ENCODE measurements at places on chromosomes 7 and 10.

GRCh38 chr10:82190432-82191260 lies 315.7 kb downstream of the NRG3 start:
- DNase-seq, result no peak

GRCh38 chr7:130822642-130823041 lies 88.6 kb upstream of the KLF14 start:
- no peak for DNase-seq

DNA sequence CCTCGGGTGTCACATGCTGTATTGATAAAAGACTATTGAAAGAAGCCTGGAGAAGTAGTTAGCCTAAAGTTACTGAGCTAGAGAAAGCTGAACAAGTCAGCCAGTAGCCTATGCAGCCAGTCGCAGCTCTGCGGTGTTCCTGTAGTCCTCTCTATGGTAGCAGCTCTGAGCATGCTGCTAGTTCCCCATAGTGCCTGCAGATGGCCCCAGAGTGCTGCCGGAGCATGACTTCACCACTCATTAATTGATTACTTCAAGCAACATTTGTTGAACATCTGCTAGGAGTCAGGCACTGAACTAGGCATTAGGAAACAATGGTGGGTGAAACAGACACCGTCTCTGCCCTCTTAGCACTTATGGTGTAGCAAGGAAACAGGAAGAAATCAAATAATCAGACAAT lies 422.7 kb downstream of the SORCS3 start:
- peak; percentile 67 for DNase-seq

DNA sequence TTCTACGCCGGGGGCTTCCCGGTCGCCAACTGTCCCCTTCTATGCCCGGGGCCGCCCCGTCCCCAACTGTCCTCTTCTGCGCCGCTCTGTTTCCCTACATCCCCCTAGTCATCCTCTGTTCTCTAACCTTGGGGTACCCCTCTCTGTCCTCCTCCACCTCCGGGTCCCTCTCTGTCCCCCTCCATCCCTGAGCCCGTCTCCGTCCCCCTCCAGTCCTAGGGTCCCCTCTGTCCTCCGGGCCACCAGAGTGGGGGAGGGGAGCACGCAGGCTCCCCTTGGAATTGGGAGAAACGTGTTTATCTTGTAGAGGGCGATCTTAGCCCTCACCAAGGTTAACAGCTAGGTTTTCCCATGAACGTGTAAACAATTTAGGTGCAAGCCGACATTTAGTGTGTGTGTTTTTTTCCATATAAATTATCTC lies 852 bp upstream of the KLF6 start:
- peak; percentile 18 for DNase-seq

DNA sequence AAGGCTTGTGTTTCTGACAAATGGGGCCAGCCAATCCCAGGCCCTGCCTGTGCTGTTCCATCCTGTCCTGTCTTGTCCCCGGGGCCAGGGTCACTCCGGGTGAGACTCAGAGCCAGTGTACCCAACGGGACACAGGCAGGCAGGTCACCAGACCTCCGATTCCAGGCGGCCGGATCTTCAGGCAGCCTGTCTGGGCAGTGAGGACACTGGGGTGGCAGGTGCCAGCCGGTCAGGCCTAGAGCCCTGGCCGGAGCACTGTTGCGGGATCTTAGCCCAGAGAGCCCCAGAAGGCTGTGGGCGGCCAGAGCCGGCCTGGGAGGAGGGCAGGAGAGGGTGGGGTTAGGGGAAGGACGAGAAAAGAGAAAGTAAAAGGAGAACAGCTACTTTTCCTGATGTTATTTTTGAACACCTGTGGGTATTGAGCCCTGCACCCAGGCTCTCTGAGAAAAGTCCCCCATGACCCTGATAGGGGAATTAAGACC lies 134.3 kb upstream of the TNRC18 start:
- DNase-seq, result no peak

DNA sequence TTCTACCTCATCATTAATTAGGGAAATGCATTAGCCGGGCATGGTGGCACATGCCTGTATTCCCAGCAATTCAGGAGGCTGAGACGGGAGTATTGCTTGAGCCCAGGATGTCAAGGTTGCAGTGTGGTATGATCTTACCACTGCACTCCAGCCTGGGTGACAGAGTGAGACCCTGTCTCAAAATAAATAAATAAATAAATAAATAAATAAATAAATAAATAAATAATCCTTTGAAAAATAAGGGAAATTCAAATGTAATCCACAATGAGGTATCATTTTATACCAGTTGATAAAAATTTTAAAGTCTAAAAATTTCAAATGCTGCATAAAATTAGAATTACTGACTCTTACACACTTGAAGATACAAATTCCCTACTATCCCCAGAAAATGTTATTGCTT lies 334.3 kb downstream of the ADK start:
- no peak for DNase-seq

GRCh38 chr7:127850195-127850594 lies 181.0 kb downstream of the LRRC4 start:
- no peak for DNase-seq

GRCh38 chr10:20415684-20416083 lies 481.4 kb downstream of the NEBL start:
- DNase-seq, result no peak

DNA sequence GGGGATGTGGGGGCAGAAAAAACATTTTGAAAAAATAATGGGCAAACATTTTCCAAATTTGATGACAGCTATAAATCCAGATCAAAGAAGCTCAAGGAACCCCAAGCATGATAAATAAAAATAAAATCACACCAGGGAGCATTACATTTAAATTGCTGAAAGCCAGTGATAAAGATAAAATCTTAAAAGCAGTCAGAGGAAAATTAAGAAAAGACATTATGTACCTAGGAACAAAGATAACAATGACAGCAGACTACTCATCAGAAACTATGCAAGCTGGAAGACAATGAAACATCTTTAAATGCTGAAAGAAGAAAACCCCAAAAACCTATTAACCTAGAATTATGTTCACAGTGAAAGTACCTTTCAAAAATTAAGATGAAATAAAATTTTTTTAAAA lies 23.3 kb downstream of the NEUROG3 start:
- DNase-seq, result no peak

- no peak for DNase-seq
Measured at GRCh38 chr10:28317760-28318159, 14.9 kb upstream of the MPP7 start.

DNA sequence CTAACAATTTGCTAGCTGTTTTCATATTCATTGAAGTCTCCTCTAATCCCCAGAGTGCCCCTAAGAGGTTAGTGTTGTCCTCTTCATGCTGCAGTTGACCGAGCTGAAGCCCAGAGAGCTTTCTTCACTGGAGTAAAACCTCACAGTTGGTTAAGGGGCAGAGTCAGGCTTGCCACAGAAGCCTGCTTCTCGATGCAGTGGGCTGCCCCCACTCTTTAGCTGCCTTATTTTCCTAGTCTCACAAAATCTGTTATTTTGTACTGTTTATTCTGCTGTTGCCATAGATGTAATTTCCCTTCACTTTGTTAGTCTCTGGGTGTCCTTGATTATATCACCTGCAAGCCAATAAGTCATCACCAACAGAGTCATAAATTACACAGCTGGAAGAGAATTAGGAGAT lies 56.3 kb upstream of the ZPBP start:
- DNase-seq, result no peak

GRCh38 chr10:1408651-1409367 lies 328.5 kb downstream of the ADARB2 start:
- DNase-seq, result no peak

DNA sequence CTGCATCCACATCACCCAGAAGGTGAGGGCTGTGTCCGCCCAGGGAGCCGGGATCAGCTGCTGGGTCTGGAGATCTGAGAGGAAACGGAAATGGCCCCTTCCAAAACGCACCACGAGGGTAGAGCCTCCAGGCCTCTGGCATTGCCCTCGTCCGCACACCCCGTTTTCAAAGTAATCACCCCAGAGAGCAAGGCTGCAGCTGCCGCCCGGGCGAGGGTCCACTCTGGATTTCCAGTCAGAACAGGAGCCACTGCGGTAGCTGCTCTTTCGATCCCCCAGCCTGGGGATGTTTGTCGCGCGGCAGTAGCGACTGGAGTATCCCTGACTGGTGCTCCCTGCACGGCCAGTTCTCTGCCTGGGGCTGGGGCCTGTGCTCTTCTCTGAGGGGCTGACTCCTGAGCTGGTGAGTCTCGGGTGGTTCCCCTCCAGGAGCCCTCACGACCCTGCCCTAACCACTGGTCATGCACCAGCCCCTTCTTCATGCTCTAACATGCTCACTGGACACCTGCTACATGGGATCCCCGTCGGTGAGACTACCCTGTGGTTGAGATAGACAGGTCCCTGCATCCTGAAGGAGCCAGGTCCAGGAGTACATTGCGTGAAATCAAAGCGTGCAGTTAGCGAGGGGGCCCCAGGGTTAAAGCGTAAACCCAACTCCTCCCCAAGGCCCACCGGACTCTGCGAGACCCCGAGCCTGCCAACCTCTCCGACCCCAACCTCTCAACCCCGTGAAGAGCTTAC lies 99.2 kb downstream of the FOXL3 start:
- peak; percentile 6 for DNase-seq

- DNase-seq, result no peak
Measured at GRCh38 chr10:14574291-14574690, 200.4 kb downstream of the FAM107B start.

DNA sequence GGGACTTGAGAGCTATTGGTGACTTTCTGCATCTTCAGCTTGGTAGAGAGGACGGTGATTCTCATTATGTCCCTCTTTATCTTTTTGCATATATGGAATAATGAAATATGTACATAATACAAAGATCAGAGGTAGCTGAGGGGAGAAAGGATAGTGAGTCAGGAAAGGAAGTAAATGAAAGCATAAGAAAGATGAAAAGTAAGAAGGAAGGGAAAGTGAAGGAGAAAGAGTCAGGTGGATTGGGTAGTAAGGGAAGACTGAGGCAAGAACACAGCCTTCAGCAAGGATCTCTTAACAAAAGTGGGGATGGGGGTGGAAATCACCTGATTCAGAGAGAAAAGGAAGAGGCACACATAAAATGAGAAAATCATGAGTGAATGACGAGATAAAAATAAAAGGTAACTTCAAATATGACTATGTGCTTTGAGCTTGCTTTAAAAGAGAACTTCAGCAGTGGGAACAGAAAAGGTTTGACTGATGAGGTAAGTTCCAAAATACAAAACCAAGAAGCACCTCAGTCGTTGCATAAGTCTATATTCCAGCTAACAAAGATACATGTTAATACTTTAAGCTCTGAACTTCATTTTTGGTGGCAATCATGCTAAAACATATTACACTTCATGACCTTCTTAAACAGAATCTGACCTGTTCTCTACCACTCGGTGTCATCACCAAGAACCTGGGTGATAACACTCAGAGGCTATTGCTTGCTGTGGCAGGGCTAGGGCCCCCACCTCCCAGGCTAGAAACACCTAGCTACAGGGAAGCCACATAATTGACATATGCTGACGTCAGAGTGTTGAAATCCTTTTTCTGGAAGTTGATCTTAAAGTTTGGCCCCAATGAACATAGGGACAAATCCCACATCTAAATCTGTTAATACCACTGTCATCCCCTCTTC lies 32.9 kb downstream of the NRCAM start:
- DNase-seq, result no peak
